NCI-H1048 (cell line): ENCODE measurements at places on chromosomes 3 and 15.

DNA sequence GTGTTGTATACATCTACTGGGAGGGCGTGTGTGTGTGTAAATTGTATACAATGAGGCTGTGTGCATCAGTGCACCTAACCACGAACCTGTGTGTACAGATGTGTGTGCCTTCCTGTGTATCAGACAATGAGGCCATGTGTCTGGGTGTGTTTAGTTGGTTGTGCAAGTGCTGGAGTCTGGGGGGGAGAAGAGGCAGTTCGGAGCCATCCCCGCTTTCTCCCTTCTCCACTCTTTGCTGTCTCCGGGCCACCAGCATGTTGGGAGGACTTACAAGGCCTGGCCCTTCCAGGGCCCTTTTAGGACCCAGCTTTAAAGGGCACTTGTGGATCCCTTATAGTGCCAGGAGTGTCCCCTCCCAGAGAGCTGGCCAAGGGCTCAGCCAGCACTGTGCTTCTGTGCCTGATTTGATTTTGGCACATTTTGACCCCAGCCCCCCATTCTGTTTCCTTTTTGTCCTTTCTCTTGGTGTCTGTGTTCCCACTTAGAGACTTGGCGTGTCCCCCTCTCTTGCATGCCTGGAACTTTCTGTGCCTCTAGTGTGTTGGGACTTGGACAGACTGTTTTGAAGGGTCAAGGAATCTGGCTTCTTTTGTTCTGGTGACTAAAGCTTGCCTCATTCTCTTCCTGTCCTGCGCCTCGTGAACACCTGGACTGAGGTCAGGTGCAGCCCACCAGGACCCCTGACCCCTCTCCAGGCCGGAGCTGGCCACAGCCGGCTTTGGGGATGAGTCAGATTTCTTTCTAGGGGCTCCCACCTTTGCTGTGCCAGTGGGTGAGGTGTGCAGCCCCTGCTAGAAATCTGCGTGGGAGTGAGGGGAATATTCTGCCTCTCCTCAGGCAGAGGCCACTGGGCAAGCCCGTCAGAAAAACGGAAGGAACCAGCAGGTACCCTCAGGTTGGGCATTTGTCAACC lies 1.5 kb downstream of the CTDSPL start:
- DNase-seq: no peak

GRCh38 chr3:184981071-184981470 lies 169.1 kb downstream of the VPS8 start:
- no peak for DNase-seq

DNA sequence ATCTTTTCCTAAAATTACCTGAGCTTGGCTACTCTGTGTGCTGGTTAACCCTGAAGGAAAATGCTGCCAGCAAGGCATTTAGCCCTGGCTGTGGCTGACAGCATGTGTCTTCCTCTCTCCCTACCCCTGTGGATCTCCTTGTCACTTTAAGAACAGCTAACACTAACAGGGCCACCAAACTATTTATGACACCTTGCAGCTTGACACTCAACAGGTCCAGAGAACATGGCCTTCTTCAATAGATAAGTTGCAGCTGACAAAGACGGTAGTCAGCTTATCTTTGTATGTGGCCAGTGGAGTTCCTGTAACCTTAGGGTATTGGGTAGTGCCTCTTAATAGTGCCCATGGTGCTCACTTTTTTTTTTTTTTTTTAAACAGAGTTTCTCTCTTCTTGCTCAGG lies 32.0 kb upstream of the COPB2 start:
- no peak for DNase-seq

GRCh38 chr3:124034016-124034843 lies 42.3 kb upstream of the ROPN1 start:
- DNase-seq: no peak

DNA sequence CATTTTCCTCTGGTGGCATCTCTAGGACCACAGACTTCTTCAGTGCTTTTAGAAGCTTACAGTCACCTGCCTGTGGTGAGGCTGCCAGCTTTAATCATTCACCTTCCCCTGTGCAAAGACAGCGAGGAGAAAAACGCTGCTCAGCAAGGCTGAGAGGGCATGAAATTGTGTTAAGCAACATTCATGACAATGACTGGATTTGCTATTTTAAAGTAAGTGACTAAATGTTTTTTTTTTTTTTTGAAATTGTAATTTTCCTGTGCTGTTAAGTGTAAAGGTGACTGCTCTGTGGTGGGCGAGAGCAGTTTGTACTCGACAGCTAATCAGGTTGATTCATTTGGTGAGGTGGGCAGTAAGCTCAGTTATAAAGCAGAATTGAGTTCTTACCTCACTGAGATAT lies 240.4 kb downstream of the NSUN3 start:
- no peak for DNase-seq

GRCh38 chr15:100890051-100890720 lies 10.6 kb downstream of the ALDH1A3 start:
- DNase-seq: no peak

- no peak for DNase-seq
Measured at GRCh38 chr15:69657626-69658025, 205.0 kb downstream of the RPLP1 start.

- no peak for DNase-seq
Measured at GRCh38 chr15:93219859-93220420, 130.9 kb upstream of the RGMA start.

GRCh38 chr3:55701997-55702396 lies 214.9 kb upstream of the WNT5A start:
- DNase-seq: no peak

GRCh38 chr3:20325563-20325962 lies 139.6 kb upstream of the SGO1 start:
- DNase-seq: no peak

DNA sequence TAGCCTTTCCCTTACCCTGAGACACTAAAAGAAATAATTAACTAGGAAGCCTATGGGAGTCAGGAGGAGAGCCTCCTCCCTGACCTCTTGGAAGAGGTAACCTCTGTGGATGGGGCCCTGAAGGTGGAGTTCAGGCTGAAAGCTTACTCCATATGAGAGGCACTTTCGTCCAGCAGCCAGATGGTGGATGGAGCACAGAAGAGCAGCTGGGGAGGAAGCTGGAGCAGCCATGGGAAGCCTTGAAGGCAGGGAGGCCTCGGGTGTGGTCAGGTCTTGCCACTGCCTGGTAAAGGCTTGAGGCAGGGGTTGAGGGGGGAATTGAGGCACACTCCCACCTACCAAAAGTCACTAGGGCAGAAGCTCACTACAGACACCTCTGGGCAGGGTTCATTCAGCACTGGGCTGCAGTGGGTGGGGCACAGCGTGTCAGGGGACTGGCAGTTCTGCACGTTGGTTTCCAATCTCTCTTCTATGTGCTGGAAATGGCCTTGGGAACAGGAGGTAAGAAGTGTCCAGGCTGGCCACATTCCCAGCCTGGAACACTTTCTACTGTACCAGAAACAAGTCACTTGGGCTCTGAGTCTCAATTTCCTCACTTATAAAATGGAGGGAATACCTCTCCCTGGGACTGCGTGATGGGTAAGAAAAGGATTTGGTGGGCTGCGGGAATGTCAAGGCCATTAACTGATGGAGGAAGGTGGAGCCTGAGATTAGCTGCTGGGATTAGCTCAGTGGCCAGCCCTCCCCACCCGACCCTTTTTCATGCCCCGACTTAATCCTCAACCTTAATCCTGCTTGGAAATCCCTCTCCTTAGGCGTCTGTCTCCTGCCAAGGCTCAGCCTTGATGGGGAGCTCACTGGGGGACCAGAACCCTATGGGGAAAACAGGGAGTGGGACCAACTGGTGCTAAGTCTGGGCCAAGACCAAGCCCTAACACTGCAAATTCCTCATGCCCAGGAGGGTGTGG lies 5.4 kb downstream of the PCBP4 start:
- no peak for DNase-seq

DNA sequence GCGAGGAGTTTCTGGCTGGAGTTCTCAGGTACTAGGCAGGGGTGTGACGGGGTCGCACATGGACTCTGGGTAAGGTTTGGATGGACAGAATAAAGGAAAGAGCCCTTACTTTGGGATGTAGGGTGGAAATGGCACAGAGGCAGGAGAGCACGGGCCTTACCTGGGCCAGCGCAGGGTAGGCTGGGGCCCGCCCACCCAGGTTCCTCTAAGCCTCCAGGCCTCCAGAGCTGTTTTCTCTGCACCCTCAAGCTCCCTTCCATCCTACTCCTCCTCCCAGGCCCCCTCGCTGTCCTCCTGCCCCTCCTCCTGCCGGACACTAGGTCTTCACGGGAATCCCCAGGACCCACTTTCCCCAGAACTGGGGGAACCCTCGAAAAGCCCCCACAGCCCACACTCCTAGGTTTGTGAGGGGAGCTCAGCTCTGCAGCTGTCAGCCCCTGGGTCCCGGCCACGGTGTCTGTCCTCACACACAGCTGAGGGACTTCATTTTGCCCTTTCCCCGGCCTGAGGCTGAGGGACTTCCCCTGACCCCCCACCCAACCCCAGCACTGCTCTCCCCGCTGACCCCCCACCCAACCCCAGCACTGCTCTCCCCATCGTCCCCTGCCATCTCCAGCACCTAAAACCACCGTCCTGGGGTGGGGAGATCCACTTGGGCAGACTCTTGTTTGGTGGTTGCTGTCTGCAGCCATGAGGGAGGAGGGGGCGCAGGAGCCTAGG lies 53.0 kb upstream of the PCSK6 start:
- no peak for DNase-seq

DNA sequence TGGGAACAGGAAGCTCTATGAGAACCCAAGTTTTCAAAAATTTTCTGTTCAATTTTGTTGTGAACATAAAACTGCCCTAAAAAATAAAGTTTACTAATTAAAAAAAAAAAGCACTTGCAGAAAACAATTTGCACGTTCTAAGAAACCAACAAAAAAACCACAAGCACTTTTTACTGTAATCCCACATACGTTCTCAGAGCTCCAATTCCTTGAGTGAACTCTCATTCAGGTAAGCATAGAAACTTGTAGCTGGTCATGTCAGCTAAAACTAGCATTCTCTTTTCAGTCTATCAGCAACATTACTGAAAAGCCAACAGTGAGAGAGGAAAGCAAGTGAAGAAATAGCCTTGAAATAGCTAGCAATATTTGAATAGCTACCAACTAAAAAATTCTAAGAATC lies 11.5 kb upstream of the TMF1 start:
- no peak for DNase-seq

- DNase-seq: no peak
Measured at GRCh38 chr3:145681181-145681580, 479.8 kb downstream of the PLOD2 start.

GRCh38 chr15:60819860-60820259 lies 340.9 kb upstream of the ICE2 start:
- DNase-seq: no peak

- DNase-seq: no peak
Measured at GRCh38 chr3:112931736-112932521, 43.0 kb downstream of the CD200R1 start.

DNA sequence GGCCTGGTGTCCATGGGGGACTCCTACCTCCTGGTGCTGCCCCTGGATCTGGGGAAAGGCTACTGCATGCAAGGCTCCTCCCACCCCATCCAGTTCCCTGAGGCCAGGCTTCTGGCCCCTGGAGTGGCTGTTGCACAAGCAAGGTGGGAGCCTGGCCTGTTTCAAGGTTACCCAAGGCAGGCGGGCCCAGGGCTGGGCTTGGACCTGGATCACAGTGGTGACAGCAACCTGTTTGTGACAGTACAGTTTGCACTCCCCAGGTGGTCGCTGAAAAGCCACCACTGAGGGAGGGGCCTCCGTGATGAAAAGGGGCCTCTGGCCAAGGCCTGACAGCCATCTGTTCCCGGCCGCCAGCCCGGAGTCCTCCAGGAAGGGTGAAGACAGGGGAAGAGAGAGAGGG lies 14.4 kb upstream of the KY start:
- no peak for DNase-seq

DNA sequence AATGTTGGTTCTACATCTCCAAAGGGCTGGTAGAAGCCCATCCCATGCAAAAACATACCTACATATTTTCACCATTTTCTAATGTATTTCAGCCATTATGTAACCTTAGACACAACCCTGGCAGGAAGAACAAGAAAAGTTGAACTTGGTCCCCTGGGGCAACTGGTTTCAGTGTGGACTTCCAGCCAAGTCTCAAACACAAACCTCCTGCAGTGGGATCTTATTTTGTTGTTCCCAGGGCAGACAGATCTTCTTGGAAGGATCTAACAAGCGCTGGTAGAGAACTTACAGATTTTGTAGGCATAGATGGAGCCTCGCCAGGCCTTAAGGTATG lies 96.3 kb downstream of the ADAMTS17 start:
- DNase-seq: no peak

- no peak for DNase-seq
Measured at GRCh38 chr3:196057760-196058331, 24.0 kb downstream of the TFRC start.

DNA sequence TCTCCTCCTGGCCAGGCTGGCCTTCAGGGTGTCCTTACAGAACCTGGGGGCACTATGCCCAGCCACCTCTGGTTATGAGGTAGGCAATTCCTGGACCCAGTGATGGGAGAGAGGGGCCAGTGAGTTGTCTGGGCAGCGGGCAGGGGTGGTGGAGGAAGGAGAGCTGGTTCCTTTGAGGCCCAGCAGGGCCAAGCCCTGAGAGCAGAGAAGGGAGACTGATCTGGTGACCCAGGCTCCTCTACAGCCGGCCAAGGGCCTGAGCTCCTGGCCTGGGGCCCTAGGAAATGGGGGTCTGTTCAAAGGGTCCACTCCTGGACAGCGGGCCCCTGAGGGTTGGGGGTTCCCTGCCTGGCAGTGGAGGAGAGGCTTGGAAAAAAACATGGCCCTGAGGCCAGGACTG lies 7.9 kb downstream of the SLC38A3 start:
- DNase-seq: no peak

- DNase-seq: no peak
Measured at GRCh38 chr3:180181387-180181786, 144.7 kb upstream of the PEX5L start.

DNA sequence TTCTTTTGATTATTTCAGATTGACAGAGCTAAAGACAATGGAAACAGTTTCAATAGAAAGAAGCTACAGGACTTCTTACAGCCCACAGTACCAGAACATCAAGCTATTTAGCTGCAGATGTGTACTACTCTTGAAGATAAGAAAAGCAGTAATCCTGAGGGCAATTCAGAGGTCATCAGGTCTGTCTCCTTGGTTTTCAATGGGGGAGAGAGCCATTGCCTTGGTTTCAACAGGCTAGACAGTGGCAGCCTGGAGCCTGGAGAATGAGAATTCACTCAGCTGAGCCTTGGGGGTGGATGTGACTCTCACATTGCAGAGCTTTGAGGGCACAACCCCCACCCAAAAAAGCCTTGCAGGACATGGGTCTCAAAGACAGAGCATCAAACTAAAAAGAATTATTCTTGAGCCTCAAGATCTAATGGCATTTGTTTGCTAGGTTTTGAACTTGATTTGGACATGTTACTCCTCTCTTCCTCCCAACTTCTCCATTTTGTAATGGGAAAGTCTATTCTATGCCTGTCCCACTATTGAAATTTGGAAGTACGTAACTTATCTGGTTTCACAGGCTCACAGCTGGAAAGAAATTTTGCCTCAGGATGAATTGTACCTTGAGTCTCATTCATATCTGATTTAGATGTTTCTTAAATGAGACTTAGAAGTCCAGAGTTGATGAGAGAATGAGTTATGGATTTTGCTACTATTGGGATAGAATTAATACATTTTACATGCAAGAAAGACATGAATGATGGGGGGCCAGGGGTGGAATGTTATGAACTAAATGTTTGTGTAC lies 36.9 kb downstream of the PLSCR1 start:
- no peak for DNase-seq

GRCh38 chr3:125059488-125060245 lies 3.9 kb upstream of the HEG1 start:
- DNase-seq: no peak
